ENCODE measurements at places on chromosomes 11 and 22.

DNA sequence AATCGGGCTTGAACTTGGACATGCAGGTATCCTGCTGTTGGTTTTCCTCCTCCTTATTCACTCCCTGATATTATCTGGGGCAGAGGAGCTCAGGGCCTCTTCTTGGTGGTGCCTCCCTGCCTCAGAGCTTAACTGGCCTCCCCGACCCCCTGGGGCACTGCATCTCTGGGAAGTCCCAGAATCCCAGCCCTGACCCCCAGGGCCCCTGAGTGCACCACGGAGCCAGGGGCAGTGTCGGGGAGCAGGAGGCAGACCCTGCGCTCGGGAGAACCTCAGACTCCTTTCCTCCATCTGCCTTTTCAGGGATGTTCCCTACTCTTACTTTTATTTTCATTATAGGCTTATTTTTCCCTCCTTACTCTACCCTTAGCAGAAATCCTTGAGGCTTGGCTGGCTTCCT, 537.0 kb downstream of the BRD1 start:
- no peak for DNase-seq

GRCh38 chr11:35618497-35619115, 346 bp downstream of the FJX1 start:
- no peak for DNase-seq

- no peak for DNase-seq
Measured at GRCh38 chr11:33514079-33514925, 186.3 kb downstream of the C11orf91 start.

- DNase-seq = no peak
Measured at GRCh38 chr11:10444725-10445315, 10.2 kb upstream of the AMPD3 start.

GRCh38 chr11:102328748-102329147, 11.5 kb downstream of the BIRC3 start:
- DNase-seq = no peak

GRCh38 chr11:69443138-69443967, 38.1 kb upstream of the LINC01488 start:
- DNase-seq = no peak

DNA sequence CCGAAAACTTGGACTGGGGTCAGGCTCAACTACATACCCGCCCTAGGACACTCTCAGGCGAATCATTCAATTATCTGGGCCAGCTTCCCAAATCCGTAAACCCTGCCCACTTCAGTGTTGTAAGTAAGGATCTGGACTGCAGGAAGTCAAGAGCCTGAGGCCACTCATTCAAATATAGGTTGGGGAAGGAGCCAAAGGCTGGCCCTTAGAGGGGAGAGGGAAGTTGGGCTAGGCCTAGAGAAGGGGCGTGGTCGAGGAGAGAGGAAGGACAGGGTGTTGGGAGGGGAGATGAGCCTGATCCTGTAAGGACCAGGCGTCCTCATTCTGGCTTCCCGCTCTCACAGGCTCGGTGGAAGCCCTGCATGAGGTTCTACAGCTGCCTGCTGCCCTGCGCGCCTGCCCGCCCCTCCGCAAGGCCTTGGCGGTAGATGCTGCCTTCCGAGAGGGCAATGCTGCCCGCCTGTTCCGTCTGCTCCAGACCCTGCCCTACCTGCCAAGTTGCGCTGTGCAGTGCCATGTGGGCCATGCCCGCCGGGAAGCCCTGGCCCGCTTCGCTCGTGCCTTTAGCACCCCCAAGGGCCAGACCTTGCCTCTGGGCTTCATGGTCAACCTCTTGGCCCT, 3.0 kb downstream of the SAC3D1 start:
- DNase-seq = no peak

GRCh38 chr22:47616396-47617020, 854.1 kb downstream of the TBC1D22A start:
- DNase-seq = no peak

GRCh38 chr11:34929794-34930763, 13.7 kb downstream of the PDHX start:
- no peak for DNase-seq

- DNase-seq = no peak
Measured at GRCh38 chr11:131910523-131911387, 540.3 kb downstream of the NTM start.
